ENCODE measurements at places on chromosomes 6 and 20.

DNA sequence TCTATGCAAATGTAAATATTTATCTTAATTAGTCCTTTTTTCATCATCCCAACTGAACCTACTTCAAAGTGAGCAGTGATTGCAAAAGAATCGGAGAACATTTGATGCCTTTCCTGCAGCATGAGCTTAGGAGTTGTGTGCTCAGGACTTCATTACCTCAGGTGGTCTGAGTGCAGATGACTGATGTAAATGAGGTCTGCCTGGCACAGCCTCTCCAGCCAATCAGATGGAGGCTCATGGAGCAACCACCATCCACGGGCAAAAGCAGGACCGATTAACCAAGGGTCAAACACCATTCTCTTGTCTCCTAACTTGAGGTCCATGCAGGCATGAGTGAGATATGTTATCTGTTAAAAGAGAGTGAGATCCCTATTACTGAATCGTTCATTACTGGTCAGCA is 165.7 kb upstream of the CARMIL1 start:
- DNase-seq = no peak

DNA sequence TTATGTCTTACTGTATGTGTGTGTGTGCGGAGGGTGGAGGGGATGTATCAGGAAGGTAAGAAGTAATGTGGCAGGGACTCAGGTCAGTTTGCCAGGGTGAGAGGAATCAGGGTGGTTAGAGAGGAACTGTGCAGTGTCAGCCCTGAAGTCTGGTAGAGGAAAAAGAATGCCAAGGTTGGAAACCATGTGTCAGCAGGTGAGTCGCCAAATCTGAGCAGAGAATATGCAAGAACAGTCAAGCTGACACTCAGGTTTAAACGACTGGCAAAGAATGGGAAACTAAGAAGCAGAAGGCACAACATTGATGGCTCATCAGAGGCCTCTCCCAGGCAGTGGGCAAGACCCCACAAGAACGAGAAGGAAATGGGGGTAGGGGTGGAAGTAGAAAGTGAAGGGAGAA is 107.5 kb upstream of the TBX18 start:
- no peak for DNase-seq

GRCh38 chr6:28742668-28743270 is 181.0 kb downstream of the TRIM27 start:
- DNase-seq = no peak

- no peak for DNase-seq
Measured at GRCh38 chr6:76772951-76773350, 690.3 kb downstream of the HTR1B start.

DNA sequence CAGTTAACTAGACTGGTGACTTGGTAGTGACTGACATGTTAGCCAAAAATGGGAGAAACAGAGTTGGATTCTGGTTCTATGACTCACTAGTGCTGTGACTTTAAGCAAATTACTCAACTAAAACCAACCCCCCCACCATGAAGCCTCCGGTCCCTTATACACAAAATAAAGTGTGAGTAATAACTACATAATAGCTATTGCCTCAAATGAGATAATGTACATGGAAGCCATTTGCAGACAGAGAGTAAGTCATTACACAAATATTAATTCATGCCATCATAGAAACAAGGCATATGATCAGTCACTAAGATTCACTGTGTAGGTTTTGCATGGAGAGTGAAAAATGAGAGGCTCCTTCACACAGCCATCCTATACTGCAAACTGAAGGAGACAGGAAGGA is 111.9 kb downstream of the HIVEP2 start:
- no peak for DNase-seq

- DNase-seq = no peak
Measured at GRCh38 chr6:81895511-81896185, 143.2 kb upstream of the TENT5A start.

DNA sequence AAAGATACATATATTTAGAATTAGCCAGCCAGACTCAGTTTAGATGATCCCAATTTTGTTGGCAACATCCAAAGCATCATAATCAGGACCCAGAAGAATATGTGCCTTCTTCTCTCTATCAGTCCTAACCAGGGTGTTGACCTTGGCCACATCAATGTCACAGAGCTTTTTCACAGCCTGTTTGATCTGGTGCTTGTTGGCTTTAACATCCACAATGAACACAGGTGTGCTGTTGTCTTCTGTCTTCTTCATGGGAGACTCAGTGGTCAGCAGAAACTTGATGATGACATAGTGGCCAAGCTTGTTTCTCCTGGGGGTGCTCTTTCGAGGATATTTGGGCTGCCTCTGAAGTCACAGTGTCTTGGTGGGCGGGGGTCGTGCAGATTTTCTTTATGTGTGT is 84.9 kb downstream of the MKKS start:
- DNase-seq = no peak

DNA sequence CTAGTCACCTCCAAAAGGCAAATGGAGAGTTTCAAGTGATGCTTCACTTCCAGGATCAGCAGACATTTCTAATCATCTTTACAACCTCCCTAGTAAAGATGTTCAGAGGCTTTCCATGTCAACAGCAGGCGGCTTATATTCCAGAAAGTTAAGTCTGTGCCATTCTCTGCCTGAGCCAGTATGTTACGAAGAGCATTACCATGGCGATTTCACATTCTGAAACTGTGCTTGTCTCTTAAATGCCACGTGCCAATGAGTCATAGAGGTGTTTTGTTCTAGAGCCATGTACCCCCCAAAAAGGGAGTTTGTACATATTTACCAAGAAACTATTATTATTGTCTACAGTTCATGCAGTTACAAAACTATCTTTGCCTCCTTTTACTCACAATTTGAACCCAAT is 319.5 kb downstream of the FOXA2 start:
- DNase-seq = no peak

DNA sequence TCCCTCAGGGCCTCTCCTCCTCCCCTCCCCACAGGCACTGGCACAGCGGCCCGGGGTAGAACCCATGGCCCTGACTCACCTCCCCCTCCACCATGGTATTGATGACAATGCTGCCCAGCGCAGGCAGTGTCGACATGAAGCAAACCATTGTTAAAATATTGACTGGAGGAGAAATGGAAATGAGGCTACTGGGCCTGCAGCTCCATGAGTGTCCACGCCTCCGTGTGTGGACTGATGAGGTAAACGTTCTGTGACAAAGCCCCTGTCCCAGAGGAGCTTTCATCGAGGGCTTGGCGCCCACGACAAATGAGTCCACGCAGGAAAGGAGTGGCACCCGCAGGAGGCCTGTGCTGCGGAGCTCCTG is 402.7 kb downstream of the TAF4 start:
- DNase-seq = peak; percentile 42

- no peak for DNase-seq
Measured at GRCh38 chr20:16501301-16501700, 71.9 kb downstream of the KIF16B start.

DNA sequence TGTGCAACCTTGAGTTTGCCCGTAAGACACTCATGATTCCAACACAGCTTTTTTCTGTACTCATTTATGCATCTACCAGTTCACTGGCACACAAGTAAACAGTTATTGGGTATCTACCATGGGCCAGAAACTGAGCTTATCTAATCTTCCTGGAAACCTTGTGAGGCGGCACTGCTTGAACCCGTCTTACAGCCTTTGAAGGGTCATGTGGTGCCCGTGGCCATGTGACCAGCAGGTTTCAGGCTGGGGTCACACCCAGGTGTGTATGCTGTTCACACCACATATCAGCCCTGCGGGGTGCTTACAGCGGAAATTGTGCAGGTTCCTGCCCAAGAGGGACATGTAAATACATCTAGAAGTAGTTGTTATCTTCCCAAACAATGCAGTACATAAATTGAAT is 6.1 kb downstream of the THBD start:
- no peak for DNase-seq

- DNase-seq = no peak
Measured at GRCh38 chr20:20782755-20783154, 70.3 kb upstream of the RALGAPA2 start.

- no peak for DNase-seq
Measured at GRCh38 chr20:10357061-10357708, 76.8 kb downstream of the MKKS start.

DNA sequence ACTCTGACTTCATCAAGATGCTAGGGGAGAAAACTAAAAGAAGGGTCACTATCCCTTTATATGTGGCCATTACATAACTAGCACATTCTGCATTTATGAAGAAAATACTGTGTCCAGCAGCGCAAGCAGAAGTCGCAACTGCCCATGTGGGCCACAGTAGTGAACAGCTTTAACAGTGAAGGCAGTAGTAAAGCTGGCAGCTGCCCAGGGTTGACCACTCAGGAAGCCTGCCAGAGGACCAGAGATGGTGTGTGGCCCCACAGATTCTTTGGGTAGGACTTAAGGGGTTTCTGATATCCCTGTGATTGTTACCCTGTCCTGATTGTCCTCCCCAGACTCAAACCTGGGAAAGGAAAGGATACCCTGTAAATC is 88.3 kb upstream of the NT5E start:
- DNase-seq = no peak

DNA sequence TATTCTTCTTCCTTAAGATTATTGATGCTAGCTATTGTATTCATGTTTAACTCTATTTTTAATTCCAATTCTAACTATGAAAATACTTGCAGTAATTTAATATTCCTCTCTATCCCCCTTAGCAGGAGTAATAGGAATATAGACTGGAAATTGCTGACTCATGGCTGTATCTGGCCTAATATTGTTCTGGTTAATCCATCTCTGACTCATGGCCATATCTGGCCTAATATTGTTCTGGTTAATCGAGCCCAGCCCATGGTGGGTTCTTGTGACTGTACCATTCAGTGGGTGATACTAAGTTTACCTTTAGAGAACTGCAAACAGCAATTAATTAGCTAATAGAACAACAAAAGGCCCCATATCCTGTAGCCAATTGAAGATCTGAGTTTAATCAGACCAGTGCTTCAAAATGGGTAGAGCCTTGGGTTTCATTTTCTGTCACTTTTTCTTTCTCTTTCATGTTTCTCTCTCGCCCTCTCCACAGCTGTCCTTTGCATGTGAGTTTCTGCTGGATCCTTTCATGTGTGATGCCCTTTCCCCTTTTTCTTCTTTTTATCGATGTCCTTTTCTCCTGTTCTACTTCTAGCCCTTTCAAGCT is 50.6 kb downstream of the SLC22A3 start:
- DNase-seq = no peak

- DNase-seq = no peak
Measured at GRCh38 chr6:148516617-148517016, 174.0 kb downstream of the SASH1 start.

DNA sequence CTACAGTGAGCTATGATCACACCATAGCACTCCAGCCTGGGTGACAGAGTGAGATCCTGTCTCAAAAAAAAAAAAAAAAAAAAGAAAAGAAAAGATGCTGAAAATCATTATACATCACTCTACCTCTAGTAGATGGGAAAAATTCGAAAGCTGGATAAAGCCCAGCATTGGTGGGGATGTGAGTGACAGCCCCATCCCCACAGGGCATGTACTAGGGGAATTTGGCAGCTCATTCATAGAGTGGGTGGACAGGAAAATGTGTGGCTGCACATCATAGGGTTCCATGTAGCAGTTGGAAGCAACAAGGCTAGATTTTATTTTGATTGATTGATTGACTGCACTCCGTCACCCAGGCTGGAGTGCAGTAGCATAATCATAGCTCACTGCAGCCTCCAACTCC is 42.0 kb downstream of the MRPL14 start:
- no peak for DNase-seq

GRCh38 chr6:119256392-119256791 is 93.2 kb downstream of the MAN1A1 start:
- DNase-seq = no peak

- no peak for DNase-seq
Measured at GRCh38 chr6:41645007-41645618, 6.8 kb downstream of the MDFI start.

- no peak for DNase-seq
Measured at GRCh38 chr20:63359164-63359934, 1.8 kb downstream of the CHRNA4 start.

DNA sequence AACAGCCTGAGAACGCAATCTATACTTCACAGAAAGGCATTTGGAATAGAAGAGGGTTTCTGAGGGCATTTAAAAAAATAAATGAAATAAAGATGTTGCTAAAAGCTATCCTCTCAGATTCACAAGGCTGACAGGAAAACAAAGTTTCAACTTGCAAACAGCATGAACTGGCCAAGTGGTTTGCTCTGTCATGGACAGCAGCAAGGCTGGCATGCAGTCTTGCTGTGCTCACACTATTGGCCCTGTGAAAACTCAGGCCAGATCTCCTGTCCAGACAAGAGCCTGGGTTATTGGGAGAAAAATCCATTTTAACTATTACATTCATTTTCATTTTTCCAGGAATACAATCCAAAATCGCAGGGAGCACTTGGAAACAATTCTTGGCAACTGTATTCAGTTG is 506.2 kb upstream of the SLC35B3 start:
- DNase-seq = no peak

DNA sequence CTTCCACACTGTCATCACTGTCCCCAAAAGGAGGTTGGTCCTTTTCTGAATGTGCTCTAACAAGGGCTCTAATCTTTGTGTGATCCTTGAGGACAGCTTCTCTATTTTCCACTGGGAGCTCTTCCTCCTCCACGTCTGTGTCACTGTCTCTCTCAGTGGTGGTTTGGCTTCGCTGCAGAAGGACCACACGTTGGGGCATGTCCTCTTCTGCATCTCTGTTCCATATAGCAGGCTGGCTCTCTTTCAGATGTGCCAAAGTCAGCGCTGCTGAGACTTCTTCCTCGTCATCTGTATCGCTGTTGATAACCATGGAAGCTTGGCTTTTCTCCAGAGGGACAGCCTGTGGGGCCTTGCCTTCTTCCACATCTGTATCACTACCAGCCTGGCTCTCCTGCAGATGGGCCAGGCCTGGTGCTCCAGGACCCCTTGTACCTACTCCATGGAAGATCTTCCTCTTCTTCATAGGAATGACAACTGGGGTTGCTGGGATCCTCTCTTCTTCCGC is 4.6 kb downstream of the MDC1 start:
- no peak for DNase-seq

DNA sequence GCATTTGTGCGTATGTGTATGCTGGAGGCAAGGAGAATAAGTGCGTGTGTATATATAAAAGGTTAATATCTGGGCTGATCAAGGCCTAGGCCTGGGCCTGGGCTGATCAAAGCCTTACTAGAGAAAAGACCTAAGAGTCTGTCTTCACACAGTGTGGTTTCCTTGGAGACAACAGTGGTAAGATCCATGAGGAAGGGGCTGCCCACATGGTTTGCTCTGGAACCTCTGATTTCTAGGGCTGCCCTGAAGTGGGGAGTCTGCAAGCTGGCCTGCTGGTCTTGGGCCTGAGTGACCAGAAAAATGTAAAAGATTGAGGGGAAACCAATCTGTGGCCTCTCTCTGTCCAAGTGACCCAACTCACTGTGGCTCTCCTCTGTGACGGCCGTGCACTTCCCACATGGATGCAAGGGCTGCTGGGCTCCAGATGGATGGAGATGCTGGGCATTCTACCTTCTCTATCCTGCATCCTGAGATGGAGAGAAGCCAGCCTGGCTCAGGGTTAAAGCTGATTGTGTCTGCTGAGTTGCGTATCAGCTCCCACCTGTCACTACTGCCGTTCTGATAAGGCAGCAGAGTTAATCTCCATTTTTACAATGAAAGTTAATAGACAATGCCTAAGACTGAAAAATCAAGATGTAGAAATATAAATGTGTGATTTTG is 90.3 kb upstream of the NXT1 start:
- DNase-seq = no peak

Measured in Ammon's horn (tissue), 1 donor.